ENCODE measurements at places on chromosomes 3 and 15.

DNA sequence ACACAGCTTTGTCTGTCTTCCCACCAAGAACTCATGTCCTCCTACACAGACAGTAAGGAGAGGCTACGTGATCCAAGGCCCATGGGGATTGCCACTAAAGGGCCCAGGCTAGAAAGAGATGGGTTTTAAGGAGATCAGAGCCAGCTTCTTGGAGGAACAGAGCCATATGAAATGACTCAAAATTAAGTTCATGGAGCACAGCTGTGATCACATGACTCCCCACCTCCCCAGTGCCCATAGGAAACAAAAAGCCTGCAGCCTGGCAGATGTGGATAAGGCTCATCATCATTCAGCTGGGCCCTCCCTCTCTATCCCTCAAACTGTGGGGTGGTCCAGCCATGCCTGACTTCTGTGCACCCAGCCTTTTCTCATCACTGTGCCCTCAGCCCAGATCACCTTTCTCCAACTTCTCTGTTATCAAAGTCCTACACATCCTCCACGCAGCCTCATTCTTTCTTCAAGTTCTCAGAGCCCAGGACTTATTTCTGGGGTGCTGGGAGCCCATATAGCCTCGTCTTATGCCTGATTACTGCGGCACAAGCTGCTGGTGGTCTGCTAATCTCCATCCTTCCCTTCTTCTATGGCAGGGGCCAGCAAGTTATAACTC is 137.6 kb downstream of the SMAD6 start:
- no peak for DNase-seq

- DNase-seq, result no peak
Measured at GRCh38 chr3:170772175-170772574, 97.8 kb downstream of the RPL22L1 start.

GRCh38 chr15:63505842-63506222 is 1.4 kb downstream of the USP3 start:
- no peak for DNase-seq

DNA sequence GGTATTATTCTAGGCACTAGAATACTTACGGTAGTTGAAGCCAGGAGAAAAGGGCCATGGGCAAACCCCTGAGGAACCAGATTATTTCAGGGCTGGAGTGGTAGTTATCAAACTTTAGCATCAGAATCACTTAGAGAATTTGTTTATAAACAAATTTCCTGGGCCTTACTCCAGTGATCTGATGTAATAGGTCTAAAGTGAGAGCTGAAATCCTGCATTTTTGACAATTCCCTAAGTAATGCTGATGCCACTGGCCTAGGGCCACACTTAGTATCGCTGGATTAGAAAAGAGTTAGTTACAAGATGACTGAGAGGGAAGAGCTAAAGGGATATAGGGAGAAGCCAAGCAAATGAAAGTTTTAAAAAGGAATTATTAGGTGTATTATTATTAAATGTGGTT is 412.5 kb upstream of the THRB start:
- DNase-seq, result no peak

DNA sequence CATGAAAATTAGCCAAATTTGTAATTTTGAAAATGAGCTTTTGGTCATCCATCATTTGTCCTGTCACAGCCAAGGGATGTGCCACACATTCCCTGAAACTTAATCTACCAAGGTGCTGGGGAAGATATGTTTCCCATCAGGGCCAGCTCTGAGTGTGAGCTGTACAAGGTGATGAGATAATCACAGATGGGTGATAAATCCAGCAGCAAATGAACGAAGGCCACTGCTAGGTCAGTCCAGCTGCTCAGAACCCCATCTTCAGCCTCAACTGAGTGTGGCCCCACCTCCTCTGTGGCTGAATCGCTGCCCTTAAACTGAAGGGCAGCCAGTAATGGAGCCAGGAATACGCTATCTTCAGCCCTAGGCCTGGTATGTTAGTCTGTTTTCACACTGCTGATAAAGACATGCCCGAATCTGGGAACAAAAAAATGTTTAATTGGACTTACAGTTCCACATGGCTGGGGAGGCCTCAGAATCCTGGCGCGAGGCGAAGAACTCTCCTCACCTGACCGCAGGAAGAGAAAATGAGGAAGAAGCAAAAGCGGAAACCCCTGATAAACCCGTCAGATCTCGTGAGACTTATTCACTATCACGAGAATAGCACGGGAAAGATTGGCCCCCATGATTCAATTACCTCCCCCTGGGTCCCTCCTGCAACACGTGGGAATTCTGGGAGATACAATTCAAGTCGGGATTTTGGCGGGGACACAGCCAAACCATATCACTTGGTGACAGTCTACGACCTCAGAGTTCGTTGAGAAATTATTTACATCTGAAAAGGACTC is 553.0 kb downstream of the NTRK3 start:
- no peak for DNase-seq

DNA sequence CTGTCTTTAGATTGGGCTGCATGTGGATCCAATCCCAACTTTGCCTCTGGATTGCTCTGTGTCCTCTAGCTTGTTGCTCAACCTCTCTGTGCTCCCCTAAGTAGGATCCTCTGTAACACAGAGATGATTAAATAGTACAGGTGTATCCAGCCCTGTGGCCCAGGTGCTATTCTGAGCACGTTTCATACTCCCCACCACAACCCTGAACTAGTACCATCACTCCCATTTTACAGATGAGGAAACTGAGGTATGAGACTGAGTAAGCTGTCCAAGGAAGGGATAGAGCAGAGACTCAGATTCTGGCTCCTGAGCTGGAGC is 7.2 kb downstream of the ISG20 start:
- DNase-seq, result no peak

- no peak for DNase-seq
Measured at GRCh38 chr3:140521751-140522445, 156.0 kb upstream of the TRIM42 start.

- peak; percentile 92 for DNase-seq
Measured at GRCh38 chr15:67927501-67928168, 87.8 kb upstream of the RNU6-1 start.

- DNase-seq, result no peak
Measured at GRCh38 chr3:55288657-55289056, 198.4 kb downstream of the WNT5A start.

DNA sequence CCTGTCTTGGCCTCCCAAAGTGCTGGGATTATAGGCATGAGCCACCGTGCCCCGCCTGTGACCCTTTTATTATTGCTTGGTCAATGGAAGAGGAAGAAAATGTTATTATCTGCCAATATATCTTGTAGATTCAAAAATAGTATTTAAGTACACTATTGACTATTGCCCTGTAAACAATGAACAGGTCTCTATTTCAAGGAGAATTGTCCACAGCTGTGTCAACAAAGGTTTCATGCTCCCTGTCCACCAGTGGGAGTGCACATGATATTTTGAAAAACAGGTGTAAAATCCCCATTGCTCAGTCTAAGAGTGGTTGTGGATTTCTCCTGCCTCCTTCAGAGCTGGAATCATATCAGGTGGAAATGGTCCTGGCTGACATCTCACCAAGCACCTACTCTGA is 36.5 kb upstream of the IGF1R start:
- no peak for DNase-seq

DNA sequence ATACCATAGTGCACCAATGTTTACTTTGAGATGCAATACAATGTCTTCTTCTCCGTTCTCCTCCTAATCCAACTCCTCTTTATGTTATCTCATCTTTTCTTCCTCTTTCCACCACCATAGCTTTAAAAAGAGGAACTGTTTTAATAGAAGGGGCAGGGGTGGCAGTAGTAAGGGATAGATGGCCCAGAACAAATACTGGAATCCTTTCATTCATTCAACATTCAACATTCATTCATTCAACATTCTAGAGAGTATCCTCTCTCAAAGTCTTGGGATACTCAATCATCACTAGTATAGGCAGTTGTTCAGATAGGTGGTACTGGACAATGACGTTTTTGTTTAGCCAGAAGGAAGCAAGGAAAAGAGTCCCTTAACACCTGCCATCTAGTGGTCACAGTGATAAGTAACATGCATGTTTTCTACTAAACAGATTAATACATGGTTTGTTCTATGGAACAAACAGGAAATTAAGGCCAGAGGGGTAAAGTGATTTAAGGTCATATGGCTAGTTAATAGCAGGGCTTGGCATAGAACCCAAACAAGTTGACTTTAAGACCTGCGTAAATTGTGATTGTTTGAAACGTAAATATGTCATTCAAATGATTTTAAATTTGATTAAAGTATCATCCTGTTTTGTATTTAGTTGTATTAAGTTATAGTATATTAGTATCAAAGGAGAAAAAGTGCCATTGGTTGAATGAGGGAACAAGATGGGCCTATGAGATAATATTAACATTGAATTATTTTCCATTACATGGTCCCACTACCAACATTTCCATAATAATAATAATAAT is 26.9 kb upstream of the EHHADH start:
- peak; percentile 24 for DNase-seq

DNA sequence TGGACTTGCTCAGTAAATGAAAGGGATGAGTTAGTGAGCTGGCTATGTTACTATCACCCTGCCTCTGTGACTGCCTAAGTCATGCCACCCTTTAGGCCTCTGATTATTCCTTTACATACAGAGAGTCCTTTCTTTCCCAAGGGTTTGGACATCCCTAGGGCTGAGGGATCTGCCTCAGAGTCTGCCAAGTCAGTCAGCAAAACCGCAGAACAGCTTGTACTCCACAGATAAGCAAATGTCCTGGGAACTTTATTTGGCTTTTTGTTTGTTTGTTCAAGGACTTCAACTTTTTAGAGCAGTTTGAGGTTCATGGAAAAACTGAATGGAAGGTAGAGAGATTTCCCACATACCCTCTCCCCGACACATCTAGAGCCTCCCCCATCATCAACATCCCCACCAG is 82.6 kb upstream of the TRIM42 start:
- no peak for DNase-seq

GRCh38 chr3:52153389-52154096 is 680 bp downstream of the POC1A start:
- no peak for DNase-seq

- DNase-seq, result no peak
Measured at GRCh38 chr15:29196290-29196689, 73.3 kb downstream of the NSMCE3 start.

DNA sequence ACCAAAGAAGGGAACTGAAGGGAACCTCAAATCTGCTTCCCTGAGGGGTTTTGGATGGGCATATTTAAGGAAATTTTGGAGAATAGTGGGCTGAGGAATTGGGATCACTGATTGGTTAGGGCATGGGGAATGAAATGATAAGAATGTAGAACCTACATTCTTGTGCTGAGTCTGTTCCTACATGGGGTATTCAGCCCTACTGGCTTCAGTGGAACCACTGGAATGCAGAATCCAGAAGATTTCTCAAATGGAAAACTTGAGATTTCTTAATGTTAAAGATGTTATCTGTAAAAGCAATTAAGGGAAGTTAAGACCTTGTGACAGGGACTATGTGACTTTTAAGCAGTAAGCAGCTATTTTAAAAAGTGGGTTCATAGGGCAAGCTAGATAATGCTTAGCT is 1062.4 kb downstream of the AGBL1 start:
- DNase-seq, result no peak

GRCh38 chr3:152786977-152787681 is 47.8 kb upstream of the P2RY1 start:
- DNase-seq, result no peak

- DNase-seq, result no peak
Measured at GRCh38 chr3:32506466-32506865, 3.8 kb upstream of the CMTM6 start.

All from AG04450 (cell line).